Left ventricle myocardium inferior (tissue), 1 donor: ENCODE measurements at places on chromosomes 12 and 14. TPM values are rescaled to one million over a fixed set of nuclear protein-coding genes. Genes with fewer than 3 reads are reported as not detected.

OASL gene
- 0.25 TPM for total RNA-seq

DNA sequence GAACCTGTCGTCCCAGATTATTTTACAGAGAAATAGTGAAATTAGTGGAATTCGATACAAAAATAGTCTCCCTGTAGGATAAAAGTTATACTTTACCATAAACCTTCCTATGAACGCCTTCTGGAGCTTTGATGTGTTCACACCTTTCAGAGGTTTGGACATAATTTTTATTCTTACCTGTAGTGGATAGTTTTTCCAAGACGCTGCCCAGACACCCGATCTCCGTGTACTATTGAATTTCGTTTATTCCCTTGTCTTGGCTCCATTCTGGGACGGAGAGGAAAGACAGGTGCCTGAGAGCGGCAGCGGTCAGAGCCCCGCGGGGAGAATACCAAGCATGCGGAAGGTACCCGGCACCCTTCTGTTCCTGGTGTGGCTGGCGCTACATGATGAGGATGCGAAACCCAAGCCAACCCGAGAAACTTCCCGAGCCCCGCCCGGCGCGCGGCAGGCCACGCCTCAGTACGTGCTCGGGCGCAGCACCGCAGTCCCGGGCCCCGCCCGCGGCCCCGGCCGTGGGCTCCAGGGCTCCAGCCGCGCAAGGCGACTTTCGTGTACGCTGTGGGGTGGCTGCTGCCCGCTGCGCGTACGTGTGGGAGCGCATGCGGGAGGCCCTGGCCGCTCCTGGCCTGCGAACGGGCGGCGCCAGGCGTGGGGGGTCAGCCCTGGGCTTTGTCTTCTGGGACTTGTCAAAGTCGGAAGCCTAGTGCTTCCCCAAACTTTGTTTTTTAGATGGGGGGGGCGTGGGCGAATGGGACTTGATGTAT lies 11.3 kb upstream of the SNAPC1 start:
- peak; percentile 92 for DNase-seq

DNA sequence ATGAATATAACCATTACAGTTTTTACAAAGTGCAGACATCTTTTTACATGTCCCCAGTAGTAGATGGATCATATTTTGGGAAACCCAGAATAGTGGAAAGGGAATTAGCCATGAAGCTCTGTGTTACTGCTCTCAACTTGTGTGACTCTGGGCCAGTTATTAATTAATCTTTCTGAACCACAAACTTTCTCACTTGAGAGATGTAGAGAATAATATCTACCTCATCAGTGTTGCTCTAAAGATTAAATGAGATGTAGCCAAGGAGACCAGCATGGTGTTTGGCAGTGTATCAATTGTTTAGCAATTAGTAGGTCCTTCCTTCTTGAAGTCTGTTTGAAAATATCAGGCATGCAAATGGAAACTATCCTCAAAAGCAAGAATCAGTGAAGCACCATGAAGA lies 169.2 kb downstream of the TMTC2 start:
- DNase-seq, result no peak

GRCh38 chr14:79911744-79912143 lies 299.6 kb downstream of the DIO2 start:
- DNase-seq, result no peak

- DNase-seq, result no peak
These were observed 359.9 kb downstream of the NRXN3 start for GRCh38 chr14:78530078-78530477.

DNA sequence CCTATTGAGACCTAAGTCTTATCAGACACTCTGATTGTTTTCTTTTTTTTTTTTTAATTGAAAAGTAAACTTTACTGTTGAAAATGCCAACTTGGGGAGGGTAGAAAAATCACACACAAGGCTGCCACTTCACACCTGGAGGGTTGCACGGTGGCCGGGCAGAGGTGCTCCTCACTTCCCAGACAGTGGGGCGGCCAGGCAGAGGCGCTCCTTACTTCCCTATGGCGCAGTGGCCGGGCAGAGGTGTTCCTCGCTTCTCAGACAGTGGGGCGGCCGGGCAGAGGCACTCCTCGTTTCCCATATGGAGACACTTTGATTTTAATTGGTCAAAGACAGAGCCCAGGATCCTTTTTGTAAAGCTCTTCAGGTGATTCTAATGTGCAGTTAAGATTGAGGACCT lies 399.3 kb downstream of the TMTC2 start:
- no peak for DNase-seq

DNA sequence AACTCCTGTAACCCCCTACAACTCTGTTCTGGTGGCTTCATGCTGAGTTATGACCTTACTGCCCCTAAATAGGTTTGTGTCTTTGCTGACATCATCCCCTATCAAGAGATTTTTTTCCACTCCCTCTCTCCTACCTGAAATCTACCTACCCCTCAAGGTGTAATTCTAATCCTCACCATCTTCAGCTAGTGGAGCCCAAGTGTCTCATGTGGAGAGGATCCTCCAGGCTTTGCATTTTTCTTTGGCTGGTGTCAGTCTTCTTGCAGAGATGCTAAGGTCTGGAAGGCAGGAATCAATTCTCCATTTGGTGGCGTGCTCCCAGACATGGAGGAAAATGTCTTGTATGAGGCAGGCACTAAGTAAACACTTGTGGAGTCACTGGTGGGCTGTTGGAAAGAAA lies 74.8 kb upstream of the PRMT8 start:
- DNase-seq, result no peak

DNA sequence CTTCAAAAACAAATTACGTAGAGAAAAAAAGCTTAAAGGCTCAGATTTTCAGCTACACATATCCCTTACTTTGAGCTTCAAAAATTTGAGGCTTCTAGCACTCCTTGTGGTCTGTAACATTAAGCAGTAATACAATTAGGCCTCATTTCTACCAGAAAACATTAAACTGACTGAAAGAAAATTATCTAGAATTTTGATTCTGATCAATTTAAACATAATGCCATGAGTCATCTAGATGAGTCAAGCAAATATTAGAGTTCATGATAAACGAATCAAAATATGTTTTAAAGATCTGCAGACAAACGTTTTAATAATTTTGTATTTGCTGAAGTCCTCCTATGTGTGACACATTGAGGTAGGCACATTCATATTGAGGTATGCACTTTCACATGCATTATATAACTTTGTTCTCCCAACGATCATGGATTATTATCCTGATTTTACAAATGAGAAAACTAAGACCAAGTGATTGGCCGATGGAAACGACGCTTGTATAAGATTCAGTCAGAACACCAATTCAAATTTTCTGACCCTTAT lies 4.3 kb downstream of the OSBPL8 start:
- no peak for DNase-seq

DNA sequence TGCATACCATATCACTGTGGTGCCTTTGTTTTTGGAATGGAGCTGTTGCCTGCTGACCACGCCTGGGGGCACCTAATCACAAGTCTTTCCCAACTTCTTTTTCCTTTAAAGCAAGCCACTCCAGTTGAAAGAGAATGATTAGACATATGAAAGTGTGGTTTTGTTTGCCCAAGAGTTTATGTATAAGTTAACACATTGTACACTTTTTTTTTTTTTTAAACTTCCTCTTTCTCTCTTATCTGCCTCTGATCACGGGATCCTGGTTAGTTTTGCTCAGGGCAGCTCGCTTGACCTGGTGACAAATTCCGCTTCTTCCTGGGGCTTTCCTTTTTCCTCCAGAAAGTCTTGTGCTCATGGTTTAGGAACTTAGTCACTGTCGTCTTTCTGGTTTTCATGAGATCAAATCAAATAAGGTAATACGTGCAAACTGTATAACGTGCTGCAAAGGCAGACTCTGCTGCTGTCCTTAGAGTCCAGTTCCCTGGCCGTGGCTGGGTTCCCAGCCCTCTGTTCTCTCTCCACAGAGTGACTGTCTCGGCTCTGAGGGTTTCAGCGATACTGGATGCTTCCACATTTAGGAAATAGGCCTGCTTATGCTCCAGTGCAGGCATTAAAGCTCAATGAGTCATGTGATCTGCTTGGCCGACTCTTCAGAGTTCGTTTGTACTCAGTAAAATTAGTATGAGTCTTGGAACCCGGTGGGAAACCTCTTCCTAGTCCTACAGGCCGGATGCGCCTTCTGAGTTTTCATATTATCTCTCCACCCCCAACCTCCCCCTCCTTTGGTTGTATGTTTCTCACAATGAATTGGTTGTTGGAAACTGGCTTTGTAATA lies 15.2 kb downstream of the RASSF3 start:
- DNase-seq, result peak; percentile 57

DNA sequence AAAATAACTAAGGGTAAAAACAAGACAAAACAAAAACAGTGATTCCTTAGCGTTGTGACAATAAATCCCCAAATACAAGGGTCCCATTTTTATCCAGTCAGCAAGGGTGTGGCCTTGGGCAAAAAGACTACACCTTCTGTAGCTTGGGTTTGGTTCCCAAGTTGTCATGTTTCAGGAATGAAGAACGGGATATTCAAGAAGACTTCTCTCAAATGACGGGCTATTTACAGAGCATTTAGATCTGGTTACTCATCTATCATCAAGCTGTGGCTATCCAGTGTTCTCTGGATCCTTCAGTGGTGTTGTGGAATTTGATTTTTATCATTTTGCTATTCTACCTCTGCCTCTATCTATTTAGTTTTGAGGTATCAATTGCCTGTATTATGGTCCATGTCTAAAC lies 219.7 kb downstream of the SLC25A21 start:
- DNase-seq, result no peak

DNA sequence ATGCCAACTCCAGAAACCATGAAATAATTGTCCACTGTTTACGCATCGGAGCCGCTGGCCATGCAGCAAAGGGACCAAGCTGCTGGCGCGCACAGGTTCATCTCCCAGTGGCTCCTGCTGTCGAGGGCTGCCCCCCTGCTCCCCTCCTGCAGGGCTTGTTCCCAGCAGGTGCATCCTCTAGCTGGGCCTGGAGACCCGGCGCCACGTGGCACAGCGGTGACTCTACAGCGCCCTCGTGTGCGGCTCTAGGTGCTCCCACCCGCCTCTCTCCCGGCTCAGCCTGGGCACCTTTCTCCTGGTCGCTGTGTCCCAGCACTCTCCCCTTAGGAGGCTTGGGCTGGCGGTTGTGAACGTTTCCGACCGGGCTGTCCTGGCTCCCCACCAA lies 37.5 kb upstream of the INF2 start:
- no peak for DNase-seq

- no peak for DNase-seq
These were observed 23.8 kb upstream of the POLR3B start for GRCh38 chr12:106333756-106334155.
